Stimulated activated CD4-positive, alpha-beta T cell treated with anti-CD3 and anti-CD28 coated beads, Interleukin-1b, Interleukin-23, amount 100 ng/mL, for 4 hours (primary cell): ENCODE measurements at places on chromosomes 12 and 14.

DNA sequence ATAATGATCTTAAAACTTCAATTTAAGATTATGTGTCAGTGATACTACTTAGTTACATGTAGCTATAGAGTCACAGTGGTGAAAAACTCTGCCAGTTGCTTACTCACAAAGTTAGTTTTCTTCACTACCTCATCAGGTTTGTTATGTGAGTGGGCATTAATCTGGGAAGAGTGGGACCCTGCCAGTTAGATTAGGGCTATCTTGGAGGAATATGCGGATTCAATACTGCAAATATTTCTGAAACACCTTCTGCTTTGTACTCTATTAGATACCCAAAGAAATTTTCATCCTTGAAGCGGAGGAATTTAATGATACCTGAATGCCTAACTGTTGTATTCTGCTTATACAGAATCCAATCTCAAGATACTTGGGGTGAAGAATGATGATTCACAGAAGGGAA, 25.1 kb downstream of the ZNF268 start:
- DNase-seq, result no peak

GRCh38 chr12:115755061-115755724, 522.3 kb downstream of the MED13L start:
- no peak for DNase-seq

DNA sequence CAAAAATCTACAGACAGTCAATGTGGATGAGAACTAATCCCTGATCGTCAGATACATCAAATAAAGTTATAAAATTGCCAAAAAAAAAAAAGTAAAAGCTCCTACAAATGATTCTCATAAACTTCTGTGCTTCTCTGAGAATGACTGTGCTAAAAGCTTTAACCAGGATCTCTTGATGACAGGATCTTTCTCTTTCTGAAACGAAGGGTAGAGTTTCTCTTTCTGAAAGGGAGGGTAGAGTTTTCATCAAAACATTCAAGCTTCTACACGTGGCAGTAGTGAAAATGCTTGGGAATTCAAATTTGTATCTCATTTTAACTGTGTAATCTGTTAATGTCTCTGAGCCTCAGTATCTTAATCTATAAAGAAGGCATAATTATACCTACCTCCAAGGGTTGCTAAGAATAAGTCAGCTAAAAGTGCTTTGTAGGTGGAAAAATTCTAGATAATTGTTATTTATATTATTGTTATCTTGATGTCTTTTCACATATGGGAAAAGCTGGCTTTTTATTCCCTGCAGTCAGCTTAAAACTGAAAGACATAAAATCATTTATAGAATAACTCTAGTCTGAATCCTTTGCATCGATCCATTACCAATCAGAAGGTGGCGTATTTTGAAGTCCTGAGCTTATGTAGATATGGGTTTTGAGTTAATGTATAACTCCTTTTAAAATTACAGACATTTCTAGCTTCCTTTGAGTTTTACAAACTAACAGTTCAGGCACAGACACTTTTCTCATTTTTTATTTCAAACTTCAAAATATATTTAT, 157.4 kb downstream of the DACT1 start:
- no peak for DNase-seq

DNA sequence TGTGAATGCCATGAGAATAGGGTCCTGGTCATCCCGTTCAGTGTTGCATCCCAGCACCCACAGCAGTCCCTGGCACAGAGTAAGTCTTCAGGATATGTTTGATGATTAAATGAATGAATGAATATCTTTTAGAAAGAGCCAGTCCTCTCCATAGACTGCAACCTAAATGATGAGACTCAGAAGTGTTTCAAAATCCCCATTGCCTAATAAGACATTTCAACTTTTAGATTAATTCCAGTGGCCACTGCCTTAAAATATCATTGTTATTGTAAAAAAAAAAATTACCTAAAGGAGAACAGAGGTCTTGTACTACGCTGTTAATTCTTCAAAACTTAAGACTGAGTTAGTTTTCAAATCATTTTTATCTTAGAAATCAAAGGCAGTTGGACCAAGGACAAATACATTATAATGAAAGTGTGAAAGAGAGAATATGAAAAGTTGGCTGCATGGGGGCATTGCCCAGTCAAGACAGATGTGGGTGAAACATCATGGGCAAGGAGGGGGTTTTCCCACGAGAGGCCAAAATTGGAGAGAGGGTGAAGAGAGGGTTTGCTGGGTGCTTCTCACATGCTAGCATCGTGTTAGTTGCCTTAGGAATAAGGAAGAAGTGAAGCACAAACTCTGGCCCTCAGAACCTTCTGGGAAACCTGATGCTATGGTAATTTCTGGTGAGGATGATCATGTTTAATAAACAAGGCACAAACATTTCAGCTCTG, 26.3 kb upstream of the CPM start:
- no peak for DNase-seq

GRCh38 chr12:52015532-52016041, 8.8 kb downstream of the TAMALIN start:
- no peak for DNase-seq
